ENCODE measurements at places on chromosomes 12 and 14.

DNA sequence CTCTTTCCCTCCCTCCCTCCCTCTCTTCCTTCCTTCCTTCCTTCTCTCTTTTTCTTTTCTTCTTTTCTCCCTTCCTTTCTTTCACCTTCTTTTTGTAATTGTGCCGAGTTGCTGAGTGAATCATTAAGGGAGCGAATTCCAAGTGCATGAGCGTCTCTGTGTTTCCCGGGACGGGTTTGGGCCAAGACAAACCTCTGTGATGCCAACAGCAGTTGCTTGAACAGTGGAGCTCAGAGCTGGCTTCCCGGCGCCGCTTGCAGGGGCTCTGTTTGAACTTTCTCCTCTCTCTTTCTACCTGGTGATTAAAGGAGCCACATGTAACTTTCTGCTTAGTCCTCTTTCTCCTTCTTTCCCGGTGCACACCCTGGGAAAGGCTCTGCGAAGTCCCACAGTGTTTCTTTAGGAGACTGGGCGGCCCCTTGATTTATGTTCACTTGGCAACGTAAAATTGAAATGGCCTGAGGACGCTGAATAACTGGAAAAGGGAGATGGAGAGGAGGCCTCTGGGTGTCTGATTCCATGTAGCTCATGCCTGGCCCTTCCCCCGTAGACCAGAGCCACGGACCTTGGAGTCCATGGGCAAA lies 33.7 kb upstream of the MAP1LC3B2 start:
- no peak for DNase-seq

DNA sequence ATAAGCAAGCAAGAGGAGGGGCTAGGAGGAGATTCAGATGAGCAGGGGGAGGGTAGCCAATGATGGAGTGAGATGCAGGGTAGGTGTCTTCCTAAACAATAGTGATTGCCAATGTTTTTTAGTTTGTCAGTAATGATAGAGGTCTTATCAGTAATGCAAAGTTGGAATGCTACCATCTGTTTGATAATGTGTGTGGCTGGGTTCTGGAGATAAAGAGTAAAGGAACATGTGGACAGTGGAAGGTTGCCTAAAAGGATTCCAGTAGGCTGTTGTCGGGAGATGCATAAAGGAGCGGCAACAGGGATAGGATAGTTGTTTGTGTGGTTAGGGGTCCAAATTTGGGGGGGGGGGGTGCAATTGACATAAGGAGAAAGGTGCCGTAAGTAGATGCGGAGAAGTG lies 52.5 kb downstream of the TESPA1 start:
- DNase-seq: no peak

GRCh38 chr12:68792952-68793351 lies 15.0 kb upstream of the MDM2 start:
- no peak for DNase-seq

GRCh38 chr12:43147878-43148277 lies 404.1 kb downstream of the ADAMTS20 start:
- DNase-seq: no peak

- no peak for DNase-seq
Measured at GRCh38 chr14:81480741-81481140, 52.9 kb downstream of the SEL1L start.

GRCh38 chr12:117533687-117534086 lies 172.3 kb upstream of the NOS1 start:
- no peak for DNase-seq

DNA sequence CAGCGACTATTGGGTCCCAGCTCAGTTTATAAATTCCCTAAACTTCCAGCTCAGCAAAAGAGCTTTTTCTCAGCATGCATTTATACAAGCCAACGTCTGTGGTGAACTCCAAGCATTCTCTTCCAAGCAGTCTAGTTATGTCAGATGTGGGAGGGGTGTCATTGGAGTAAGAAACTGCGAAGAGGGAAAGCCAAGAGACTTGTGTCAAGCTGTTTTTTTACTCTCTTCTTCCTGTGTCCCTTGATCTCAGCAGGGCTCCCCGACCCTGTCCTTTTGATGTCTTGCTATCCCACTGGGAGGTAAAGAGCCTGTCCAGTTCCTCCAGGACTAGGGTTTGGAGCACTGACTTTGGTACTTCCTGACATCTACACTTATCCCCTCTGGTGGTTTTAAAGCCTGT lies 69.0 kb downstream of the PPM1H start:
- no peak for DNase-seq

GRCh38 chr14:61887628-61888027 lies 125.4 kb downstream of the SNAPC1 start:
- no peak for DNase-seq

GRCh38 chr14:35944847-35945246 lies 118.7 kb downstream of the BRMS1L start:
- DNase-seq: no peak

DNA sequence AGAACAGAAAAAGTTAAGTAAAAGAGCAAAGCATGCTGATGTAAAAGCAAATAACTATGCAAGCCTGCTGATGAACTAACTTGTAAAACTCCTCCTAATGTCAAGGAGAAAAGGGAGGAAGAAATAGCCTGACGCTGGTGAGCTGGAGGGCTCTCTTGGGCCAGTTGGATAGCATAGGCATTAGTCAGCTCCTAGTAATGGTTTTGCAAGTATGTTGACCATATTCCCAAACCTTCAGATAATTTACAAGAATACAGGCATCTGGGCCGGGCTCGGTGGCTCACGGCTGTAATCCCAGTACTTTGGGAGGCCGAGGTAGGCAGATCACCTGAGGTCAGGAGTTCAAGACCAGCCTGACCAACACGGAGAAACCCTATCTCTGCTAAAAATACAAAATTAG lies 871.4 kb downstream of the C12orf50 start:
- DNase-seq: no peak

DNA sequence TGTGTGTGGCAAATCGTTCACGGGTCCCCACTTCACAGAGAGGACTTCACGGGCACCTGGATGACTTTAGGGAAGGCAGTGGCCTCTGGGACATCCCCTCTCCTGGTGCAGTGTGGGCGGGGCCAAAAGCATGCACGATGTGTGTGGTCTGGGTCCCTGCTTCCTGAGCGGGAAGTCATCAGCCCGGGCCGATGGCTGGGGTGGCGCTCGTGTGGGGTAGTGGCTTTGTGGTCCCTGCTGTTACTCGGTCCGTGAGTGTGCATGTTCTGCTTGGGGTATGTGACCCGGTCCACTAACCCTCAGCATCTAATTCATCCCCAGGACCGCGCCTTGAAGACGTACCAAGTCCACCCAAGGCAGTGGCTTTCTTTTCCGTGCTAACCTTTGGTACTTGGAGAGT lies 142.5 kb upstream of the RTL1 start:
- no peak for DNase-seq

- DNase-seq: no peak
Measured at GRCh38 chr12:61896436-61896835, 363.8 kb upstream of the USP15 start.

GRCh38 chr12:46160101-46160980 lies 108.5 kb downstream of the SLC38A1 start:
- DNase-seq: no peak

DNA sequence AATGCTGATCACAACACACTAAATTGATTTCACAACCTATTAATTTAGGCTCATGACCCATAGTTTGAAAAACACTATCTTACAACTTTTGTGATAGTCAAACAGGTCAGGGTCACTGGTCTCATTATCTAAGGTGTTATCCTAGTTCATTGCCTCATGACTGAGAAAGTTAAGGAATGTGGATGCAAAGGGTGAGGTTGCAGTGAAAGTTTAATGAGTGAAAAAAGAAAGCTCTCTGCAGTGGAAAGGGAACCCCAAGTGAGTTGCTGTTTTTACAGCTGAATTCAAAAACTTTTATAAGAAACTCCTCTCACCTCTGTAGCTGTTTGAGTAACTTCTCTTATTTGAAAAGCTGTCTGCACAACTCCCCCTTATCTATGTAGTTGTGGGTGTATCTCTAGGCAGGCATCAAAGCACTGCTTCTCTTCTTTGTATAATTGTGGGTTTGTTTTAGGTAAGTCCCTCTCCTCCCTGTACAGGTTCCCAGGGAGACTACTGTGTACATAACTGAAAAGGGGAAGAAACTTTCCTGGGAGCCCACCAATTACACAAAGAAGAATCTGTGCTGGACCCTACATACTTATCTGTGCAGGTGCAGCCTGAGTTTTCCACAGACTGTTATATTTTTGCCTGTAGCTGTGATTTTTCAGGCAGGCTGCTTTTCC lies 18.9 kb downstream of the DNAL1 start:
- DNase-seq: no peak

All from stimulated activated CD8-positive, alpha-beta memory T cell treated with anti-CD3 and anti-CD28 coated beads, Interleukin-15, amount 100 ng/mL, for 48 hours (primary cell).